ENCODE measurements at places on chromosomes 13 and 19.

GRCh38 chr19:3606690-3607289, at the start of gene TBXA2R:
TSS of gene TBXA2R (minus strand) at chr19:3606875. CDS start at chr19:3600634, 6,241 bp downstream.
- no peak for DNase-seq

GRCh38 chr19:33134571-33135041, 2.7 kb downstream of the WDR88 start:
- DNase-seq: no peak

GRCh38 chr19:57241176-57241575, 744 bp downstream of the ZNF805 start:
- no peak for DNase-seq

DNA sequence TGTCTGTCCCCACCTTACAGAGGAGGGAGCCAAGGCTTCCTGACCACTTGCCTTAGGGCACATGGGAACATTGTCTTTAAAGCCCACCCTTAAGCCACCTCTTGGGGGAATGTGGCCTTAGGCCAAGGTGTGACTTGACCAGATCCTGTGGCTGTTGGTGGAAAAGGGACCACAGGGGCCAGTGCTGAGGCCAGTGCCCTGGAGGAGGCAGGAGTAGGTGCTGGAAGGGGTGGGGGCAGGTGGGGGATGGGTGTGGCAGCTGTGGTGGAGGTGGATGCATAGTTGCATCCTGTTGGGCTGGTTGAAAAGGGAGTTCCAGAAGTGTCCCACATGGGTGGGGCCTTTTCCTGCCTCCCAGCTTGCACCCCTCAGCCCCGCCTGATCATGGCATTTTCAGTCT, 44.8 kb downstream of the DNM2 start:
- no peak for DNase-seq

GRCh38 chr13:99895444-99896368, 75.9 kb downstream of the ZIC5 start:
- DNase-seq: no peak

GRCh38 chr19:3129112-3129511, 6.7 kb upstream of the GNA15 start:
- DNase-seq: no peak

GRCh38 chr13:30120133-30120822, 187.1 kb downstream of the KATNAL1 start:
- no peak for DNase-seq

- no peak for DNase-seq
Measured at GRCh38 chr19:2474232-2475017, 1.5 kb upstream of the GADD45B start.

DNA sequence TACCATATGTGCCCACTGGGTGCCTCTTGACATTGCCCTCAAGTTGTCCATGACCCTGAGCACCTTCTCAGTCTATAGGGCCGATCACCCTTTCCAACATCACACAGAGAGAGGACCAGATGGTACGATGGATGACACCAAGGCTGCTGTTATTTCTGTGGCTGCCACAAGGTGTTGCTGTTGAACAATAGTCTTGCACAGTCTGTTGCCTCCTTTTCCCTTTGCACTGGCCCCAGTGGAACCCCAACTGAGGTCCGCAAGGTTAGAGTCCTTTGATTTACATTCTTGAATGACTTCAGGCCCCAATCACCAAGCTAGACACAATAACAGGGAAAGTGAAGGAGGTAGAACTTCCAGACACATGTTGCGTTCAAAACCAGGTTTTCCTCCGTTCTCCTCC, 52.0 kb downstream of the TINCR start:
- DNase-seq: no peak

- no peak for DNase-seq
Measured at GRCh38 chr19:51367255-51367564, 1.0 kb upstream of the ETFB start.

DNA sequence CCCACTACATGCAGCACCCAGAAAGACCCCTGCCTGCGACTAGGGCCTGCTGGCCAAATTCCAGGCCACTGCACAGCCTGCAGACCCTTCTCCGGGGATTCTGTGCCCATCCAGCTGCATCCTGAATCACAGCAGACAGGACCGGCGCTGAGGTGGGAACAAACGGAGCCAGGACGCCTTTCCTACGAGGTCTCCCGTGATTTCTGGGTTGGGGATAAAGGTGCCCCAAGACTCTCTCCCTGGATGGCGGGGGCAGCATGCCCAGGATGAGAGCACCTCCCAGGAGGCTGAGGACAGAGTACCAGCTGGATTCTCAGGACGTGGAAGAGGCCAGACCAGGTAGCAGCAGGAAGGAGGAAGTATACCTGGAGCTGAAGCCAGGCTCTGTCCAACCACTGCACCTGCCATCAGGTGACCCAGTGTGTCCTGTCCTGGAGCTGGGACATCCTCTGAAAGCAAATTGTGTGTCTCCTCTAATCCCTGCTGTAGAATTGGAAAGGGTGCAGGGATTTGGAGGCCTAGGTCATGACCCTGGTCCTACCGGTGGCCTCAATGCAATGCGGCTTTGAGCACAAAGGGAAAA, 3.4 kb upstream of the FUT5 start:
- DNase-seq: no peak

DNA sequence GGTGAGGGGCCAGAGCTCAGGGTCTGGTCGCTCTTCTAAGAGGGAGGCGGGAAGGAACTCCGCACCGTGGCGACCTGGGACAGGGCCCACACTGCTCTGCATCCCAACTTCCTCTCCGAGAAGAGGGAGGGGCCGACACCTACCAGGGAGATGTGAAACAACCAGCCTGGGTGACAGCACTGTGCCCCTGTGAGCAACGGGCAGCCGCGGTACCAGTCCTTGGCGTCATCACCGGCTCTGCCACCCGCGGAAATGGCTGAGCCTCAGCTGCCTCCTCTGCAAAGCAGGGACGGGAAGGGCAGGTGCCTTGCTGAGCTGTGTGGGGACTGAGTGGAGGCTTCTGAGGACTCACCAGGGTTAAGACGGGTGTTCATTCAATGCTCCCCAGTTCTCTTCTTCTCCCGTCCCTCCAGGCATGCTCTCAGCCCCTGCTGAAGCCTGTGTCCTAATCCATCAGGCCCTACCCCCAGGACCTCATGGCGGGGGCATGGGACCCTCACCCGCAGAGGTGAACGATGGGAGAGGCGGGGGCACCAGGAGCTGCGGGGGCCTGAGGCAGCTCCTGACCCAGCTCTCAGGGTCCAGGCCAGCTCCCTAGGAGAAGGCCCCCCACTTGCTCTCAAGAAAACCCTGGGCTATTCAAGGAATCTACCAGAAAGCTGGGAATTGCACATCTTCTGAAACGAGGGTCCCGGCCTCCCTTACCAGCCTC, 9.3 kb downstream of the ZNF787 start:
- DNase-seq: no peak
